Anterior cingulate cortex (tissue), 58 donors: ENCODE measurements at places on chromosomes 7 and 10.

DNA sequence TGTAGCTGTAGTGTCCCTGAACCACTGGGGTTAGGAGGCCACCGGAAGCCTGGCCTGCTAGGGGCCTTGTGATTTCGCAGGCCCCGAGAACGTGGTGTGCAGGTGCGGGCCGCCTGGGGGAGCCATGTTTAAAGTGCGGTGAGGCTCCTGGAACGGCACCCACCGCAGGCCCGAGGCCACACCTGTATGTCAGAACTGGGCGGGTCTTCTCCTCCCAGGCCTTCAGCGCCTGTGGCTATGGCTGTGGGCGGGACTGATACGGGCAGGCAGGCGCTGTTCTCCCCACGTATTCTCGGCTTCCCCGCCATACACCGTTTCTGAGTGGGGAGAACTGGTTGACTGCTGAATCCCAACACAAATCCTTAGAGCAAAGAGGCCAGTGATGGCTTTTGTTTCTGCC is 74.8 kb downstream of the DNAJB6 start:
- DNase-seq: no peak

DNA sequence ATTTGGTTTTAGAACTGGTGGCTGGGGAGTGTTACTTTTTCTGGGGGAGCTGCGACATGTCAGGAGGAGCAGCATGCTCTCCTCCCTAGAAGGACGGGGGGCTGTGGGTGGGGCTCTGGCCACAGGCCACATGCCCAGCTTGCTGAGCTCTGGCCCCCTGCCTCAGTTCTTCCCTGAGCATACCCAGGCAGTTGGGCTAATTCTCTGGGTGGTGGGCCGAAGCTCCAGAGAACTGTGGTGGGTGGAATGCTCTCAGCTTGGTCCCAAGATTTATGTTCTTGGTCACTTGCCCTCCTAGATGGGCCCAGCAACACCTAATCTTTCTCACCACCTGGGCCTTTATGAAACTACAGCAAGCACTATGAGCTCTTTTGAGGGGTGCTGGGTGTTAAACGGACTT is 5.1 kb upstream of the ZNF775 start:
- DNase-seq: no peak

GRCh38 chr10:18689498-18689897 is 30.3 kb downstream of the ARL5B start:
- DNase-seq: no peak

DNA sequence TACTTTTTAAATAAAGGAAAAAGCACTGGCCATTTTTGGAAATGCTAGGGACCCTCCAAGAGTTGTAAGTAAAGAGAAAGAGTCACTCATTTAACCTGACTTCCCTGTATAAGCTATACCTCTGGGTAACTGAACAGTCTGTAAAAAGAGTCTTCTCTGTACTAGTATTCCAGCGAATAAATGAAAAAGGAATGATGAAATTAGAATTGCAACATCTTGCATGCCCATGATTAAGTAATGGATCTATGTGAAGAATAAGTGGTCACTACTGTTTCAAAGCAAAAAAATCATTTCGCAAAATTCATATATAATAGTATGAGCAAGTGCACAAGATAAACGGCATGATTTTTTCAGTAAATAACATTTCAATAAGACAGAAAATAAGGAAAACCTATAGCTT is 116.8 kb downstream of the ZFAND4 start:
- no peak for DNase-seq

GRCh38 chr10:124416733-124417132 is 2.0 kb downstream of the OAT start:
- no peak for DNase-seq

DNA sequence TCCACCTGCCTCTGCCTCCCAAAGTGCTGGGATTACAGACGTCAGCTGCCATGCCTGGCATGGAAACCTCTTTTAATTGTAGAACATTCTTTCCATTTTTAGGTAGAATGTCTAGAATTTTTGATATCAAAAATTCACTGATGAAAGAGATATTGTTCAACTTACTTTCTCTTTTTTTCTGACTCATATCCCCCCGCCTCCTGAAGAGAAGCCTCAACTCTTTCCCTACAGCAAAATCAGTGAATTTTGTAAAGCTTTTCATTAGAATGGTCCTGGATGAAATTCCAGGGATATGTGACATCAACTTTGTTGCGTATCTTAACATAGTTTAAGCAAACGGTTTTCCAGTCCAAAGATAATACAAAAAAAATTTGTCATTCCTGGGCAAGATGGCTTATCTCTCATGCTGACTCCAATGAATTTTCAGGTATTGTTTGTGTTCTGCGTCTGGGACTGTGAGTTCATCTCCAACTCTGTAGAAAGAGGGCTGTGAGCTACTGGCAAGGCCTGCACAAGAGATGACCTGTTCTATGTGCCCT is 256.8 kb downstream of the BMPER start:
- DNase-seq: no peak

DNA sequence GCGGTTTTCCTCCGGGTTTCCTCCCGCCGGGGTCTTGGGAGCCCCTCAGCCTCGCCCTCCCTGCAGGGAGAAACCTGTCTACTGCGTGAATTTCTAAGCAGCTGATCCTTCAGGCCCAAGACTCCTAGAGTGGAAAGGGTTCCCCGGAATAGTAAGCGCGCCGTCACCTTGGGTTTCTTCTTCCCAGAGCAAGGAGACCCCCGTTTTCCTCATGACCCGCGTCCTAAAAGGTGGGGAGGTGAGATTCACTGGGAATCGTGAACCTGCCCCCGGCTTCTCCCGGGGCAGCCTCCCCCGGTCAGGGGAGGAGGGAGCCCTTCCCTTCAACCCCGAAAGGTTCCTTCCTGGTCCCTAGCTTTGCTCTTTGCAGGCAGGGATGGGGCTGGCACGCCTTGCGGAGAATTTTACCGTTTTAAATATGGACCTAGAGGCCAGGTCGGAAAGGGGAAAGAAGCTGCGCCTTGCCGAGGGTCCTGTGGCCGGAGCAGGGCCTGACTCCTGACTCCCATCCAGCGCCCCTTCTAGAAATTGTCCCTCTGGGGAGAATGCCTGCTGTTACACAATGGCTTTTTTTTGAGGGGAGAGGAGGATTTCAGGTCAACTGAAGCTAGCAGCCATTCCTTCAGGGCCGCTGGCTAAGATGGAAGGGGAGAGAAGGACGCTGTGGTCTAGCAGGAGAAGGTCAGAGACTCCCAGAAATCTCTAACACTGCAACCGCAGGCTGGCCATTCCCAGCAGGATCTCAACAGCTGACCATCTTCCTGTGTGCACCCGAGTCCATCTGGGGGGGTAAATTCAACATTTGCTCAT is 11.6 kb upstream of the MNX1 start:
- DNase-seq: no peak

- peak; percentile 43 for DNase-seq
Measured at GRCh38 chr10:128854963-128855362, 612.1 kb upstream of the MGMT start.

- no peak for DNase-seq
Measured at GRCh38 chr7:90563286-90563685, 32.8 kb upstream of the CDK14 start.

- DNase-seq: no peak
Measured at GRCh38 chr10:58651040-58651439, 138.4 kb downstream of the BICC1 start.

DNA sequence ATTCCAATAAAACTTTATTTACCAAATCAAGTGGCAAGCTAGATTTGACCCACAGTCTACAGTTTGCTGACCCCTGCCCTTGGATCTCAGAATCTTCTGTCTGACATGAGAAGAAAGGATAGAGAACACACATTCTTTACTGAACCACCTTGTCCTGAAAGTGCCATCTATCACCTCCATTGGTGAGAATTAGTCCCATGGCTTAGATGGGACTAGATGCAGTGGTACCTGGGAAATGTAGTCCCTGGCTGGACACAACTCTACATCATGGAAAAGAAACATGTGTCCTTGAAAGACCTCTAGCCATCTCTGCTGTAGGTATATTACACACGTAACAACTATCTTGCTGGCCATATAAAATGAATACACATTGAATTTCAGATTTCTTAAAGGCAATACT is 336.2 kb downstream of the LHFPL3 start:
- DNase-seq: no peak

GRCh38 chr10:86698207-86698940 is 30.1 kb downstream of the LDB3 start:
- DNase-seq: no peak

- DNase-seq: no peak
Measured at GRCh38 chr7:119694506-119694905, 578.5 kb upstream of the KCND2 start.

DNA sequence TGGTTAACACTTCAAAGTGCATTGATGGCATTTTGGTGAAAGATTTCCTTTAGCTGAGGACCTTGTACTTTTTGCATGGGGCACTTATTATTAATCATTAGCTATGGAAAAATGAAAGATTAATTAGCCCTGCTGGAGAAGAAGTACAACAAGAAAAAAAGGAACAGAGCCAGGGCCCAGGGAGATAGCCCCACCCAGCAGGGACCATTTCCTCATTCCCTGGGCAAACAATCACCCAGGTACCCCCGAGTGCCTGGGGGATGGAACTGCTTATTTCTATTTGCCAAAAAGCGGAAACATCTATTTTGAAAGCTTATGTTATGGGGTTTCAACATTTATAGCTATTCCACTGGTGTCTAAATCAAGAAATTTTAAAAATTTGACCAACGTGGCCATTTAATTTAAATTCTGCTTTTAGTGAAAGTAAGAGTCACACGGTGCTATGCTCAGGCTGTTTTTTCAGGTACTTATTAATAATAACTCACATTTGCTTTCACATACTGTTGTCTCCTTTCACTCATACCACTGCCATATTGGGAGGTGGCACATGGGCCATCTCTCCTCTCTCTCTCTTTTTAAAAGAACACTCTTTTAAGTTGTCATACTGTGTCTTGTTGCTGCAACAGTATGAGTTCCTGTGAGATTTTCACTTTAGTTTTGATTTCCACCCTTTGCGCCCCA is 143.6 kb upstream of the KIF5B start:
- no peak for DNase-seq

DNA sequence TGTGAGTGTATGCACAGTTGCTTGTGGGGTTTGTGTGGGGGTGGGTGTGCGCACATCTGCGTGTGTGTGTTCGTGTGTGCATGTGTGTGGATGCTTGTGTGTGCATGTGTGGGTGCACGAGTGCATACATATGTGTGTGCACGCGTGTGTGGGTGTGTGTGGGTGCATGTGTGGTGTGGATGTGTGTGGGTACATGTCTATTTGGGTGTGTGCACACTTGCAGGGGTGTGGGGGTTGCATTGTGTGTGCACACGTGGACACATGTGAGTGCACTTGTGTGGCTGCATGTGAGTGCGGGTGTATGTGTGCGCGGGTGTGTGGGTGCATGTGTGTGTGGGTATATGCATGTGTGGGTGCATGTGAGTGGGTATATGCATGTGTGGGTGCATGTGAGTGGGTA is 73.7 kb downstream of the NKX6-2 start:
- DNase-seq: no peak

DNA sequence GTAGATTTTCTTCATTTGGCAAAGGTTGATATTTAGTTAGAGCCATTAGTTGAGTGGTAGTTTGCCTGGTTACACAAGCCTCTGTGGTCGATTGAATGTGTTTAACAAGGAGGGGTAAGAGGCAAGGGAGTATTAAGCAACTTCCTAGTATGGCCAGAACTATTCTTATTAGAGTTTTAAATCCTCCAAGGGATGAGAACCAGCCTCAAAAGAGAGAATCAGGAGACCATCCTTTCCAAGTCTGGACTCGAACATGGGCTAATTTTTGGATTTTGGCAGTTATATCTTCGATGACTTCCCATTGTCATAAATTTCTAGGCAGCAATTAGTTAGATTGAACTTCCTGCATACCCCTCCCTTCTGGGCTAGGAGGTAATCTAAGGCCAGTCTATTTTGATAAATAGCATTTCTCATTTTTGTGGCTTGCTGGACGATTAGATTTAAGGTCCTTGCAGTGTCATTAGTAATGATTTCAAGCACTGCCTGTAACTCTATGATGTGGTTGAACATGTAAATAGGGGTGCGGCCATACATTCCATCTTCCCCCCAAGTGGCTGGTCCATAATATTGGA is 219.5 kb upstream of the KCND2 start:
- DNase-seq: no peak

DNA sequence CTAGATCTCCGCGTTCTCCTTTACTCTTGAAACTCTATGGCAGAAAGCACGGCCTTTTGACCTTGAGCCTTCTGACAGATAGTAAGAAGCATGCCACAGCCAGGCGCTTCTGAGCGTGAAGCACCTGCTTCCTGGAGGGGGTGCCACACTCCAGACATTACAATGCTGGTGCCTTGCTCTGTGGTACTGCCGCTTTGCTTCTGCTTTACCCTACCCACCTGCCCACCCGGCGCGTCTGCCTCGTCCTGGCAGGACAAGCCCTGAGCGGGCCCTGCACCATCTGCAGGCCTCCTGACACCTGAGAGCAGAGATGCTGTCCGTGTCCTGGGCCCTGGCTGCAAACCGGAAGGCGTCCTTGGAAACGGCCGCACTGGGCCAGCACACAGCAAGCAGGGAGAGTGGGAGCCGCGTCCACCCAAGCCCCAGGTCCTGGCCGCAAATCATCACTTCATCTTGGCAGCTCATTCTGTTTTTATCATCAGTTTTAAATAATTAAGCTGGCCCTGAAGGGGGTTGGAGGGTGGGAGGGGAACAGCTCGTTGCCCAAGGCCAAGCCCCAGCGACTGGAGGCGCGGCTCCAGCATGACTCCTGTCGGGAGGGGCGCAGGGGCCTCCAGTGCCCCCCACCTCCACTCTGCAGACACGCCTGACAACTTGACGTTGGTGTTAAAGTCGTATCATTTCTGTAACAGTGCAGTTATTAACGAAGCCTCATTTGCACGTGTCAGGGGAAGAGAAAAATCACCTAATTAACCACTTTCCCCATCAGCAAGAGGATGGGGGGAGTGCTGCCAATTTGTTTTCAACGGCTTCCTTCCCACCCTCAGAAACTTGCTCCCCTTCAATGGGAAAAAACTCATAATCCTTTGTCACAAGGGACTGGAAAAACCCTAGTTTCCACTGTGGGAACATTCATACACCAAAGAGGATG is 132.2 kb downstream of the MAD1L1 start:
- no peak for DNase-seq

DNA sequence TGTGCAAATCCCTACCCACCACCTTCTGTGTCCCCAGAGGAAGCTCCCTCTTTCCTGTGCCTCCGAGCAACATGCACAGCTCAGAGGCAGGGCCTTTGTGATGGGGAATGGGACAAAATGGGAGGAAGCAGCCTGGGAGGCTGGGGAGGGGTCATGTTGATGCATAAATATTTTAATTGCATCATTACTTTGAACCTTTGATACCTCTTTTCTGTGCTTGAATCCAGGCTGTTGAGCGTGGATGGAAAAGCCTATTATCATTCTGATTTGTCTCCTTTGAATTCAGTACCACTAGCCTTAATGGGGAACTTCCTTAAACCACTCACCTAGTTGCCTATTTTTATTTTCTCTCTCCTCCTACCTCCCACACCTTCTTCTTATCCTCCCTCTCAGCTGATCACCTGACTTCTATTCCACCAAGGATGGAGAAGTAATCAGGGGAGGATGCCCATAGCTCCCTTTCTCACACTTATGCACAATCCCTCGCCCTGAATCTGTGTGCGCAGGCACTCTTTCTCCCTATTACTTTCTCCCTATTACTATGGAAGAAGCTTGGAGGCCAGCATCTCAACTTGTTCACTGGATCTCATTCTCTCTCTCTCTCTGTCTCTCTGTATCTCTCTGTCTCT is 78.5 kb downstream of the SEC61G start:
- no peak for DNase-seq

- no peak for DNase-seq
Measured at GRCh38 chr7:48225101-48225500, 53.8 kb downstream of the ABCA13 start.
